ENCODE measurements at places on chromosomes 4 and X.
A peak's percentile ranks its signal among the peaks of the same experiment; 100 is the strongest.

GRCh38 chr4:98747393-98748091, 89.1 kb upstream of the TSPAN5 start:
- DNase-seq = peak; percentile 58

GRCh38 chrX:22396408-22396807, 123.7 kb downstream of the CBLL2 start:
- DNase-seq = no peak

- DNase-seq = no peak
These were observed 10.3 kb downstream of the XPNPEP2 start for GRCh38 chrX:129749069-129749468.

DNA sequence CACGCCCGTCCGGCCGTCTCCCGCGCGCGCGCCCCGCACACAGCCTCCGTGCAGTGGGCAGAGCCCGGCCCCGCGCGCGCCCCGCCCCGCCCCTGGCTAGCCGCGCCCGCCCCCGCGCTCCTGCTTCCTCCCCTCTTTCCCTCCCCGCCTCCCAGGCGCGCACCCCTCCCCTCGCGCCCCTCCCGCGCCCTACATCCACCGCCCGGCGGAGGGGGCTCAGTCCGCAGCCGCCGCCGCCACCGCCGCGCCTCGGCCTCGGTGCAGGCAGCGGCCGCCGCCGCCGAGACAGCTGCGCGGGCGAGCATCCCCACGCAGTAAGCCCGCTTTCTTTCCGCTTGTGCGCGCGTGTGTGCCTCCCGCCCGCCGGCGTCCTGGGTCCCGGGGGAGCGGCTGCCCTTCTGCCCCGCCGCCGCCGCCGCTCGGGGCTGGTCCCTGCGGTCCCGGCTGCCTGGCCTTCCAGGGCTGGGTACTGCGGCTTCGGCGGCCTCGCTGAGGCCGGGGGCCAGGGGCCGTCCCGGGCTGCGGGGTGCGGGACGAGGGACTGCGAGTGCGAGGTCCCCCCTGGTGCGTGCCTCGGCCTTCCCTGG, at the start of gene FHL1:
Gene FHL1 (plus strand): TSS at position 219 of the 587 bp plus-strand sequence.
- DNase-seq = no peak

DNA sequence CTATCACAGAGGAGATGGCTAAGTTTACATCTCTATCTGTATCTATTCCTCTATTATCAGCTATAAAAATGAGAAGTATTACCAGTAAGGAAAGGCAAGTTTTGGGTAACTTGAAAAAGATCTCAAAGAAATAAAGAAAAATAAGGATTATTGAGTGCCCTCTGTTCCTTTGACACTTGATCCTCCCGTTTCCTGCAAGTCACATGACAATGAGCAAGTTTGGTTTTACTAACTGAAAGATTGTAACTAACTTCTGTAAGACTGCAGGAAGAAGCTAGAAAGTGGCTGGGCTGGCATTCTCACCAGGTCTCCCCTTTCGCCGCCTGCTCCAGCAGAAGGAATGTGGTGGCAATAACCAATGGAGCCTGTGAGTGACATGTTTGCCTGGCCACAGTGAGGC, 59.2 kb downstream of the ARHGAP24 start:
- no peak for DNase-seq

DNA sequence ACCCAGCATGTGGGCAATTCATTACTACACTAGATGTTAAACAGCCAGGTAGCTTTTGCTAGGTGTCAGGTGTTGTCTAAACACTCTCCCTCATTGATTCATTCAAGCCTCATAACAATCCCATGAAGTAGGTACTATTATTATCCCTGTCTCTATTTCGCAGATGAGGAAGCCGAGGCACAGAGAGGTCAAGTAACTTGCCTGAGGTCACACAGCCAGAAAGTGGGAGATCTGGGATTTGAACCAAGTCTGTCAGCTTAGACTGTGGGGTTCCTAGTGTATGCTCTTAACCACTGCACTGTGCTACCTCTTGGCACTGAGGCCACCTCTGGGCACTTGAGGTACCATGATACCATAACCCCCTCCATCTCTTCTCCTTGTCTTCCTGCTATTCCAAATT, 17.4 kb upstream of the XPNPEP2 start:
- DNase-seq = no peak

DNA sequence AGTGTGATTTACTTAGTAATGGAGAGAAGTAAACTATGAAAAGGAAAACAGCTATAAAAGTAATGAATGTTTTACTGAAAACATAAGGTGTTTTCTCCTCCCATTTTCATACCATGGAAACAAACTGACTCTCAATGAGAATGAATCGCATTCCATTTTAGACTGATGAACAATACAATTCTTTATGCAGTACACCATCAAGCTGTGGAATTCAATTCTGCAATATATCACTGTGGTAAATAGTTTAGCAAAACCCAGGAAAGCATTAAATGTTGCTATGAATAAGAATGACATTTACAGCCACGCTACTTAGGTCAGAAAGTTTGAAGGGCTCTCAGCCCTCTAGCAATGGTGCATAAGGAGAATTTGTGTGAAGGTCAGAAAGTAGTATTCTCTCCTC, 7.4 kb downstream of the DCAF8L2 start:
- no peak for DNase-seq

DNA sequence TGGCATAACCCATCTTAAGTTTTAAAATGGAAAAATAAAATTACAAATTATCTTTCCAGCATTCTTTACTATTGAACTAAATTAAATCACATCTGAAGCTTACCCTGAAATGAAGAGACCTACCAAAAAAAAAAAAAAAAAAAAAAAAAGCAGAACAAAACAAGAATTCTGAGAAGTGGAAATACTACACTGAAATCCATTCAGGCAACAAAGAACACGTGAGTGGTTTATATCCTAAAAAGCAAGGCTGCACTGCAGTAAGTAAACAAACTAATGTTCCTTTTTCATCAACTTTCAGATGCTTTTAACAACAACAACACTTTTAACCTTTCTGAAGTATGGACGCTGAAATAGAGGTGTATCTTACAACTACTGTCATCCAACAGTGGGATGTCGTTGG, 7.5 kb downstream of the FRYL start:
- DNase-seq = no peak

GRCh38 chr4:61079976-61080375, 120.2 kb upstream of the ADGRL3 start:
- DNase-seq = no peak

DNA sequence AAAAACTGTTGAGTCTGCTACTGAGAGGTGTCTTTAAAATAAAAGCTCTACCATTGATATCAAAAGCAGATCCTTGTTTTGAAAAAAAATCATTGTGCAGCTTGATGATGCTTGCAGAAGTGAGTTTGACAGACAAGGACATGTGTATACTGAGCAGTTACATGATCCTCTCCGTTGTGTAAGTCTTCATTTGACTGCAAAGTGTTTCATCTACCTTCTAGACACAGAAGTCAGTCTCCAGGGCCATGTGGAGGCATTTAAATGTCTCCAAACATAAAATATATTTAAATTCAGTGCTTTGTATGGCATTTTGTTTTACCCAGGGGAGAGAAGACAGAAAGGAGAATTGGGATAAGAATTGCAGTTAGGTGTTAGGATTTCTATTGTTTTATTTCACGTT, 107.8 kb upstream of the MYOZ2 start:
- DNase-seq = no peak

GRCh38 chrX:63561425-63561824, 210.3 kb upstream of the SPIN4 start:
- no peak for DNase-seq

- no peak for DNase-seq
These were observed 226.6 kb downstream of the NSUN7 start for GRCh38 chr4:40976343-40976742.
